ENCODE measurements at places on chromosomes 16 and 17.
A peak's percentile ranks its signal among the peaks of the same experiment; 100 is the strongest.

- DNase-seq, result no peak
Observed at GRCh38 chr16:79404571-79404970, 196.0 kb downstream of the MAF start.

GRCh38 chr17:63700528-63701455 is 867 bp upstream of the LIMD2 start:
- DNase-seq, result peak; percentile 72

DNA sequence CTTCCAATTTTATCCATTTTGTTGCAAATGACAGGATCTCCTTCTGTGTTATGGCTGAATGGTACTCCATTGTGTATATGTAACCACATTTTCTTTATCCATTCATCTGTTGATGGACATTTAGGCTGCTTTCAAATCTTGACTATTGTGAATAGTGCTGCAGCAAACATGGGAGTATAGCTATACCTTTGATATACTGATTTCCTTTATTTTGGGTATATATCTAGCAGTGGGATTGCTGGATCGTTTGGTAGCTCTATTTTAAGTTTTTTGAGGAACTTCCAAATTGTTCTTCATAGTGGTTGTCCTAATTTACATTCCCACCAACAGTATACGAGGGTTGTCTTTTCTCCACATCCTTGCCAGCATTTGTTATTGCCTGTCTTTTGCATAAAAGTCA is 67.8 kb downstream of the BRIP1 start:
- DNase-seq, result no peak

- no peak for DNase-seq
Observed at GRCh38 chr17:55722016-55722736, 488 bp downstream of the TMEM100 start.

DNA sequence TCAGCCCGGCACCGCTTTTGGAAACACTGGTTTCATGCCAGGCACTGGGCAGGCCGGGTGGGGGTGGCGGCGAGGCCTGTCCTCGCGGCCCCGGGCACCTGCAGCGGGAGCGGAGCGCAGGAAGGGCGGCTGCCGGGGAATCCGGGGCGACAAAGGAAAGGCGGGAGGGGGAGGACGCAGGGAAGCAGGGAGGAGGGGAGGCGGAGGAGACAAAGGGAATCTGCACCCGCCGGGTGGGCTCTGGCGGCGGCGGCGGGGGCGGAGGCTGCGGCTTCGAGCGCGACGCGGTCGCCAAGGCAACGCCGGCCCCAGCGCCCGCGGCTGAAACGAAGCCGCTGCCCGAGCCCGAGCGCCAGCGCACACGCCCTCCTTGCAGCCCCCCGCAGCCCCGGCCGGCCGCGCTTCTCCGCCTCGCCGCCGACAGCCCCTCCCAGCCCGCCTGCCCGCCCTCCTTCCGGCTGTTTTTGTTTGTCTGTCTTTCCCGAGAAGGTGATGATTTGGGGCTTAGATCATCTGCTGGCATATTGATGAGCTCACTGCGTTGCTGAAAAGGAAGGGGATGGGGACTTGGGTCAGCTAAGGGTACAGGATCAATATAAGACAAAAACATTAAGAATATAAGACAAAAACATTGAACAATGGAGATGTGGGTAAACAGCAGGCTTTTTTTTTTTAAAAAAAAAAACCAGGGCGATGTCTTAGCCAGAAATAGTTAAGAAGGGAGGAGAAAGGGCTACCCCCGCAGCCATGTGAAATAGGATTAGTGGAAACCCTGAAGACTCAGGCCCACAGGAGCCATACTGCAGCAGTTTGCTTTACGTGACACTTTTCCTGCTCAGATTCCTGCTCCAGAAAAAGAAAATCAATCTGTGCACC is 32.7 kb downstream of the CDK5R1 start:
- DNase-seq, result peak; percentile 60

DNA sequence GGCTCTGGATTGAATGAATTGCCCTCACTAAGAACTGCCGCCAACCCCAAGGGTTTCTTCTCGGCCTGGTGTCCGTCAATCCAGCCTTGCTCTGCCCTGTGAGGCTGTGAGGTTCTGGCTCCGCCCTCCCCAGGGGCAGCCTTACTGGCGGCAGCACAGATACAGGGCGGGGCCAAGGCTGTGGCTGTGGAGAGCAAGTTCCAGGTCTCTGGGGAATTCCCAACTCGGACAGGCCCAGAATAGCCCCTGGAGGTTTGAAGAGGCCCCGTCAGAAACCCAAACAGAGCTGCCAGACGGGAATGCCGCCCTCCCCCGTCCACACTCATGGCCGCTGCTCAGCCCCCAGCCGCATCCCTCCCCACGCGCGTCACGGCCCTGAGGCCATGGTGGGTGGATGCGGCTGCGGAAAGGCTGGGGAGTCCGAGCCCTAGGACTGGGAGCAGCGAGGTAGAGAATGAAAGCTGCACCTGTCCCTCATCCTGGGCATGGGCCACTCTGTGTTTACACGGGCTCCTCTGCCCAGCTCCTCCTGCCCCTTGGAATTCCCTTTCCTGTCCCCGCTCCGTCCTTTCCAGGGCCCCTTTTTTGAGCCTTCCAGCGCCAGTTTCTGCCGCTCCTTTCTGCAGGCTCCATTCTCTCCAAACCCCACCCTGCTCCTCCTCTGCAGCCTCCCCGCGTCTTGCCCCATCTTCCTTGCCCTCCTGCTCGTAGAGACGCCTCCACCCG is 660 bp upstream of the PRRT2 start:
- peak; percentile 90 for DNase-seq

DNA sequence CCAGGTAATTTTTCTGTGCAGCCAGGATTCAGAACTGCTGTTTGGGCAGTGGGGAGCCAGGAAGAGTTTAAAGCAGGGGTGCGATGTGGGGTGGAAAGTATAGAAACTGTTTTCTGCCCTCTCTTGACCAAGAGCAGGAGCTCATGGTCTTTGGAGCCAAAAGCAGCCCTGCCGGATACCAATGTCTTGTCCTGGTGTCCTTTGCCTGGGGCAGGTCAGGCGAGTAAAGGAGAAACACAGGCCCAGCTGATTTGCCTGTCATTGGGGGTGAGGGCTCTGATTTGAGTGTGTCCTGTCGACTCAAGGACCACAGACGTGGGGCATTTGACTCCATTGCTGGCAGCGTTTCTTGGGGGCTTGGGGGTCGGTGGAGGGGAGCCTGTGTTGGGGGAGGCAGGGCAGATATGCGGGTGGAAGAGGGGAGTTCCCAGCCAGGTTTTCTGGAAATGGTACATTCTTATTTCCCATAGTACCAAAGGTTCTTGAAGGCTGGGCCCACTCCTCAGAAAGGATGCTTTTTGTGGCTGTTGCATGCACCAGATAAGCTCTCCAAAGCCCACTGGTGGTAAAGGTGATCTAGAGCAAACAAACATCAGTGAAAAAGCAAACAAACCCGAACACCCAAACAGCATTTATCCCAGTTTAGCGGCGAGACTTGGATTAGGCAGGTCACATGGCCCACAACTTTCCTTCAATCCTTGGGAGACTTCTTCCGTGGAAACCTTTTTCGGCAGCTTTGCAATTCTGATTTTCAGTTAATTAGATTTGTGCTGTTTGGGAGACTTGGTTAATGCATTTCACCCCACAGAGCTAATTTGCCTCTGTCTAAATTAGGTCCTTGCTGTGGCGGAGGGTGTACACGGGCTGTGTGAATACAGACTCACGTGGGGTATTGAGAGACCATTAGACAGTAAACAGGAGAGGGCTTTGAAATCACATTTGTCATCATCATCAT is 59.0 kb downstream of the MSI2 start:
- DNase-seq, result no peak

DNA sequence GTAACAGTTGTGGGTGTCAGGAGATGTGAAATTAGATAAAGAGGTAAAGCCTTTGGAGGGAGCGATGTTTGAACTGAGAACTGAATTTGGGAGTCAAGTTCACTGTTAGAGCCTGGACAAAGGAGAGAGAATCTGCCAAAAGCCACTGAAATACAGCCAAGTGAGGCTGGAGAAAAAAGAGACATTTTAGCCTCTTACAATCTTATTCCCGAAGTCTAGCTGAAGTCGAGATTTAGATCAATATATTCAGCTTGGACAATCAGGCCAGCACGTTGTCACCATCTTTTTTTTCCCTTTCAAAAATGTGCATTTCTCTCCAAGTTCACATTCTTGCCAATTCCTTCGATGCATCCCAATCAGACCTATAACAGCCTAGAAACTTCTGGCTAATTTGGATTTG is 312.2 kb downstream of the RBFOX1 start:
- no peak for DNase-seq

DNA sequence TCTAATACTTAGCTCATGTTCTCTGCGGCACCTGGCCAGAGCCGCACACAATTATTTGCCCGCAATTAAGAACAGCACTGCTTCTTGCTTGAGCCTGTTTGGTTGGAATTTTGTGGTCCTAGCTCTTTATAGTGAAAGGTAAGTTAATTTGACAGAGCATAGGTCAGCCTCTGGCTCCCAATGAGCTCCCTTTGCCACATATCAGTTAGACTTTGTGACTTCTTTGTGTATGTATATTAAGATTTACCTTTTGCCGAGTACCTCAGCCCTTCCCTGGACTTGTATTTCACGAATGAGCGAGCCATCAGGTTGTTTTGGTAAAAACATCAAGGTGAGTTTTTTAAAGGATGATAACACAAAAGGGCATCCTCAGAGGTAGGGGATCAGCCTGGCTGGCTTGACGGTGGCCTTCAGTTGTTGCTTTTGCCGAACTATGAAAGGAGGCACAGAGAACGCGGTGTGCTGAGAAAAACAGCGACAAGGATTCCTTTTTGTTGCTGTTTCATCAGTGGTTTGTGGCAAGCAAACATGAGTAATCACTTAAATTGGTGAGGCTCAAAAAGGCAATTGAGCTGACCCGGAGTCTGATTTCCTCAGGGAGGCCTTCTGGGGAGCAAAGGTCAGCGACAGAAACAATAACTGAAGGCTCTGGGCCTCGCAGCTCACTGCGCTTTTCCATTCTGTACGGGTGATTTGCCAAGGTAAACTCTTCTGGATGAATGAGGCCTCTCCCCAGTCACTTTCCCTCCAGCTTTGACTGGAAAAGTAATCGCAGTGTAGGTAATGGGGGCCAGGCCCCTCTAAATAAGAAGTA is 163.6 kb downstream of the HS3ST3A1 start:
- DNase-seq, result no peak

DNA sequence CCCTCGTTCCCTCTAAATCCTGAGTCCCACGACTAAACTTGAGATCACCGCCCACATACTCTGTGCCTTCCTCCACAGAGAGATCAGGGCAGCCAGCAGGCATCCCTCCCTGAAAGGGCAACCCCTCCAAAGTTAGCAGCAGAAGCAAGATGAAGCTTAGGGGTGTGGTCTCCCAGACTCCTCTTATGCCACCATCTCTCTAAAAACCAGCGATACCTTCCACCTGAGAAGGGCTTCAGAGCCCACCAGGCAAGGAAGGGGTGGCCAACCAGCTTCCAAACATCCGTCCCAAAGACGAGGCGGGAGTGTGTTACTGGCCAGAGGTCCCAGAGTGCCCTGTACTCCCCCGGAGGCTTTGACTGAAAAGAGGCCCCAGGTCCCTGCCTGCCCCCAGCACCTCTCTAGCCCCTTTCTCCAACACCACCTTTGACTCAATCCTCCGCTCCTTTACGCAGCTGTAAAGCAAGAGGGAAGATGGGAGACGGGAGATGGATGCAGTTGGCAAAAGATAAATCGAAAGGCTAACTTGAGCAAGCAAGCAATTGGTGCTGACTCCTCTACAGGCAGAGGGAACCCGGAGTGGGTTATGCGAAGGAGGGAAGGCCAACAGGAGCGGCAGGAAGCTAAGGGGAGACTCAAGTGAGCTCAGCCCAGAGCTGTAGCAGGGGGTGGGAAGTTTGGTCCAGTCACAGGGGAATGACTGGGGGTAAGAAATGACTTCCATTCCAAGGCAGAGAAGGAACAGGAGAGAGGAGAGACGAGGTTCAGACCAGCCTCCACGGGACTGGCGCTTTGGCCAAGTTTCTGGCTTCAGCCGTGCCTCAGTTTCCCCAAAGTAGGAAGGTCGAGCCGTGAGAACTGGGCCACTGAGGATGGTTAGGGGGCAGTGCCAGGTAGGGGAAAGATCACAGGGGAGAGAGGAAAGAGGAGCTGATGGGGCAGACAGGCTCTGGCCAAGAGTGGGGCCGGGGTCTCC is 1.0 kb downstream of the ST3GAL2 start:
- peak; percentile 63 for DNase-seq

DNA sequence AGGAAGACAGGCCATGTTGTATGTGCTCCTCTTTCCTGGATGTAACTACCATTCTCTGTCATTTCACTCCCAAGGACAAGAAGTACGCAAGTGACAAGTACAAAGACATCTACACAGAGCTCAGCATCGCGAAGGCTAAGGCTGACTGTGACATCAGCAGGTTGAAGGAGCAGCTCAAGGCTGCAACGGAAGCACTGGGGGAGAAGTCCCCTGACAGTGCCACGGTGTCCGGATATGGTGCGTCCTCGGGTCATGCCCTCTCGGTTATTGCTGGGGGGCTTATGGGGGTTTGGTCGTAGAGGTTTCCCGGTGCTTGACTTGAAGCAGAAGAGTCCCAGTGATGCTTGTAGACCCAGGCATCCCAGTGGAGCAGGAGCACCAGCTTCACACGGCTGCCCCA is 29.0 kb downstream of the PLD6 start:
- no peak for DNase-seq

- no peak for DNase-seq
Observed at GRCh38 chr16:82497139-82497538, 129.6 kb upstream of the CDH13 start.

DNA sequence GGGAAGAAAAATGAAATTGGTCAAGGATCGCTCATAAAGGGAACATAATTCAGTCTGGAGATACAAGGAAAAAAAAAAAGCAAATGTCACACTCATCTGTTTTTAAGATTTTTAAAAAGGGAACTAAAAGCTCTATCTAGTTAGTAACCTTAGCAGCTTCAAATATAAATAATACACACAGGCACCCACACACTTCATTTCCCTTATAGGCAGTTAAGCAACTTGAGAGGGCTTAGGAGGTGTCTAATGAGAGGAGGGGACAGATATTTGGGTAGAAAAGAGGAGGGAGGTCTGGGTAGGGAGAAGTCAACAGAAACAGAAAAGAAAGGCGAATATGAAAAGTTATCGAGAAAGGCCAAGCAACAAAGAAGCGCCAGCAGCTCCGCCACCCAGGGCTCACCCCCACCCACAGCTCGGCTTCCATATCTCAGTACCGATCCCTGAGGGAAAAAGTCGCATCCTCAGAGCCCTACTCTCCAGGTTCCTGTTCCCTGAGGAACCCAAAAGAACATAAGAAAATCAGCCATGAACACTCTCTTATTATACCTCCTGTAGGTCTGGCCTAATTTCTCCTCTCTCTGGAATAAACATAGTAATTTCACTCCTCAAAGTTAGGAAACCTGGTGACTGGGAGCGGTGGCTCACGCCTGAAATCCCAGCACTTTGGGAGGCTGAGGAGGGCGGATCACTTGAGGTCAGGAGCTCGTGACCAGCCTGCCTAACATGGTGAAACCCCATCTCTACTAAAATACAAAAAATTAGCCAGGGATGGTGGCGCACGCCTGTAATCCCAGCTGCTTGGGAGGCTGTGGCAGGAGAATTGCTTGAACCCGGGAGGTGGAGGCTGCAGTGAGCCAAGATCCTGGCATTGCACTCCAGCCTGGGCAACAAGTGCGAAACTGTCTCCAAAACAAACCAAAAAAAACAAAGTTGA is 69.6 kb upstream of the RCVRN start:
- no peak for DNase-seq

- no peak for DNase-seq
Observed at GRCh38 chr17:49359990-49360795, 1.9 kb downstream of the ZNF652 start.

All from H1 (cell line).